ENCODE measurements at places on chromosomes 13 and 19.
A peak's percentile ranks its signal among the peaks of the same experiment; 100 is the strongest.

GRCh38 chr19:5125797-5126497, 157.0 kb downstream of the KDM4B start:
- DNase-seq, result no peak

DNA sequence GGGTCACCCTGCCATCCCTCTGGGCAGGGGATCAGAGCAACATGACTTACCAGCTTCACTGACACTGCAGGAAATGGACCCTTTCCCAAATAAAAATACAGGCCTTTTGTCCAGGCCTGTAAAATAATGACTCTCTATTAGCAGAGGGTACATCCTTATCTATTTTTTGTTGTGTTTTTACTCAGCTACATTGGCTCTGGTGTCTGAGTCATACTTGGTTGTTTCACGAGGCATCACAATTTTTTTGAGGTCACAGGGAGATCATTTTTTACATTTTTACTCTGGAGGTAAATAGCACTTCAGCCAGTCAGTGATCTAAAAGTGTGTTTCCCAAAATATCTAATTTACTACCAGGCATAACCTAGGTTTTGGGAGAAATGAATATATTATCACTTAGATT, 6.9 kb upstream of the HTR2A start:
- no peak for DNase-seq

DNA sequence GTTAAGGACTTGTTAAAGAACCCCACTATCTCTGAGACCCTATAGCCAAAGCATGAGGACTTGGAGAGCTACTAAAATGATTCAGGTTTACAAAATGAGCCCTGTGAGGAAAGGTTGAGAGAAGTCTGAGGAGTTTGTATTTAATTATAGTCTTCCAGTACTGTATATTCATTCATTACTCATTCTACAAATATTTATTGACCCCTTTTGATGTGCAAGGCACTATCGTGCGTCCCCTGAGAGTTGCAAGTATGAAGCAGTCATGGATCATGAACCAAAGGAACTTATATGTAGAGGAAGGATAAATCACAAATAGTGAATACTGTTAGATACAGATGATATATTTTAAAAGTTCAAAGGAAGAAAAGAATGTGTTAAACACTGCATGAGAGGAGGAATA, 84.4 kb downstream of the DNAJC15 start:
- DNase-seq, result no peak

DNA sequence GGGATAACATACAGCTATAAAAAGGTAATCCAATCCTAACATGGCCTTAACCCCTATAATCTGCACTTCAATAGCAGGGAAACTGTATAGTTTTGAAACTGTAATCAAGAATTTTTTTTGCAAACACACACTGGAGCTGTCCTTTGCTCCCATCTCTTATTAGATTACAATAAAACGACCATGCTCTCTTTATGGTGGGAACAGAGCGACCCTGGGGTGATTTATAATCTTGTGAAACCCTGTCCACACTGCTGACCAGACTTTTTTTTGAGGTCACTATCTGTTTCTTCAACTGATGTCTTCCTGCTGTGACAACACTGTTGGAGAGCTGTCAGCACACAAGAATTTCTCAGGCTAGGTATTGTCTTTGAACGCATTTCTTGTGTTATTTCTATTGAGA, 35.3 kb downstream of the DACH1 start:
- no peak for DNase-seq

- no peak for DNase-seq
These were observed 26.4 kb upstream of the DPP9 start for GRCh38 chr19:4749870-4750590.

GRCh38 chr19:9799162-9799561, 19.7 kb downstream of the FBXL12 start:
- no peak for DNase-seq

- DNase-seq, result no peak
These were observed 131.6 kb downstream of the COG6 start for GRCh38 chr13:39787086-39787487.

GRCh38 chr19:49677901-49678674, 1.0 kb downstream of the PRMT1 start:
- DNase-seq, result peak; percentile 85

DNA sequence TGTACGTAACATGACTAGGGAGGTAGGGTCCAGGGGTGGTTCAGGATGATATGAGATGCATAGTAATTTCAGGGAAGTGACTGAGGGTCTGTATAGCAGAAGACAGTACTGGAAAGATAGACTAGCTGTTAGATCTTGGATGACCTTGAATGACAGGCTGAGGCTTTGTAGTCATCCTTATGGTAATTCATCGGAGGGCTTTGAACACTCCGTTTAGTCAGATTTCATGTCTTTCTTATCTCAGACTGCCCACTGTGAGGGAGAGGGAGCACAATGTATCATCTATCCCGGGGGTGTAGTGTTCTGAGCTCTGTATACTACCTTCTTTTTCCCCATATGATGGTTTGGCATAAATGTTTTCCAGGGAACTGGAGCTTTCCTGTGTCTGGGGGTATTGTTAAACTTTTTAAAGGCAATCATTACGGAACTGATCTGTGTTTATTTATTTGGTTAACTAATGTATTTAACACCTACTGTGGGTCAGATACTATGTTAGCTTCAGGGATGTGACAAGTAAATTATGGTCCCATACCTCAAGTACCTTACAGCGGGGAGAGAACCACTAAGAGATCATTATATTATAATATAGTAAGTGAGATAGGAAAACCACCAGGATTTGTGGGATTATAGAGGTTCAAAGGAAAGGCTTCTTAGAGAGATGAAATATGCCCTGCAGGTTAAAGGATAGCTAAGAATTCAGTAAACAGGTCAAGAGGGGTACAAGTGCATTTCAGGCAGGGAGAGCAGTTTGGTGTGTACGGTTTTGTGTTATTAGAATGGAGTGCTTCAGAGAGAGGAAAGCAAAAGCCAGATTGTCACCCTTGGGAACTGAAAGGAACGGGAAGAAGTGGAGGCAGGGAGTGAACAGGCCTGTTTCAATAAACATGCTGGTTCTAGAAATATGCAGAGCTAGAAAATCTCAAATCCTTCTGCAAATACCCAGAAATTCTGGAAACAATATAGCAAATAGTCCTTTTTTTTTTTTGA, 164.8 kb upstream of the KL start:
- no peak for DNase-seq

- no peak for DNase-seq
These were observed 385.8 kb downstream of the ITGBL1 start for GRCh38 chr13:101838323-101838722.

DNA sequence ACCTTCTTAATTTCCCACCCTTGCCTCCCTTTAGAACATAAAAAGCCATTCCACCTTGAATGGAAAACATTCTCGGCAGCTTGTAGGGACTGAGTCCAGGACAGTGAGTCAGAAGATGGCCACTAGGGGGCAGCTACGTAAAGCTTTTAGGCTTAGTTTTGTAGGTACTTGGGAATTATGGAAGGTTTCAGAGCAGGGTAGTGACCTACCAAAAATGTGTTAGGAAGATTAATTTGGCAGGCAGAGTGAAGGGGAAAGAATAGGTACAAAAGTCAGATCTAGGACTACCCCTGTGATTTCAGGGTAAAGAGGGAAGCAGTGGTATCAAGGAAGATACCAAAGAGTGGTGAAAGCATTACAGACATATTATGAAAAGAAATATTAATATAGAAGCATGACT, 198.4 kb downstream of the NDFIP2 start:
- DNase-seq, result peak; percentile 7

GRCh38 chr19:29667387-29667783, 2.1 kb downstream of the PLEKHF1 start:
- no peak for DNase-seq

GRCh38 chr13:67224148-67224846, 5.8 kb downstream of the PCDH9 start:
- peak; percentile 47 for DNase-seq

GRCh38 chr13:112130418-112130817, 63.5 kb downstream of the SOX1 start:
- DNase-seq, result no peak

GRCh38 chr19:49022116-49022515, 2.0 kb downstream of the CGB3 start:
- no peak for DNase-seq

DNA sequence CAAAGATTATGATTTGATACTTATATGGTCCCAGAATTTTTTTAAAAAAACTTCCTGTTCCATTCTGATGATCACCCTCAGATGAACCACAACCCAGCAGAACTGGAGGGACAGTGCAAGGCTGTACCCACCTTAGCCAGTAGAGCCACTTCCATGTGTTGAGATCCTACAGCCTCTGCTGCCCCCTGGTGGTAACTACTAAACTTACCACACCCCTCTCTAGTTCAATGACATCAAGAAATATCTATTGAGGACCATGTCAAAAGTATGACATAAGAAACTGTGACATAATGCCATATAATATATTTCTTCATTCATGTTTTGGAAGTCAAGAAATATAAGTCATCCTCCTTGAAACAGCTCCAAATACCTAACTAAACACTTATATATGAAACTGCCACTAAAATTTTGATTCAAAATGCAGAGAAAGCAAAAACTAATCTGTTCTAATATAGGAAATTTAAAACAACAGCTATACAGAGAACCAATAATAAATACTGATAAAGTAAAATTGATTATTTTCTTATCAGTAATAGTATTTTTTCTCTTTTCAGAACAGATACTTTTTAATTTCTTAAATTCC, 412.6 kb downstream of the KCTD12 start:
- peak; percentile 73 for DNase-seq

DNA sequence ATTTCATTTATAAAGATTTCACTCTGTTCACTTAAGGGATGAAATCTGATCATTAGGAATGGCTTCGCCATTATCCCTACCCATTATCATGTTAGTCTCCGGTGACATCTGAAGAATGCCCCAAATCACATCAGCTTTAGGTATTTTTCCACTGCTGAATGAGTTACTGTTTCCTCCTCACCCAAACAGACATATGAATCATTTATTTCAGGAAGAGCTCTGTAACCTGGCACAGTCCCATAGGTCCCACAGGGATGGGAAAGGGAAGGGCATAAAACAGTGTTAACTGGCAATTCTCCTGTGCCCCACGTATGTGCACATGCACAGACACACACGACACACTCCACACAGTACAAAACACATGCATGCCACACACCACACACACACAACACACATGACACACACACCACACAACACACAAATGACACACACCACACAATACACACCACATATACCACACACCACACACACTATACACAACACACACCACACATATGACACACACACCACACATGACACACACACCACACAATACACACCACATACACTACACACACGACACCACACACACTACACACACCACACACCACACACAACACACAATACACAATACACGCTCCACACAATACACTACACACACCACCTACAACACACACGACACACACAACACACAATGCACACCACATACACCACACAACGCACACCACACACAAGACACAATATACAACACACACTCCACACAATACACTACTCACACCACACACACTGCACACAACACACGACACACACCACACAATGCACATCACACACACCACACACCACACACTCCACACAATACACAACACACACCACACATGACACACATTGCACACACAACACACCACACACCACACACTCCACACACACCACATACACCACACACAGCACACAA, 15.4 kb downstream of the TMEM255B start:
- no peak for DNase-seq

- no peak for DNase-seq
These were observed 1171.3 kb downstream of the EFNB2 start for GRCh38 chr13:105364191-105364590.

DNA sequence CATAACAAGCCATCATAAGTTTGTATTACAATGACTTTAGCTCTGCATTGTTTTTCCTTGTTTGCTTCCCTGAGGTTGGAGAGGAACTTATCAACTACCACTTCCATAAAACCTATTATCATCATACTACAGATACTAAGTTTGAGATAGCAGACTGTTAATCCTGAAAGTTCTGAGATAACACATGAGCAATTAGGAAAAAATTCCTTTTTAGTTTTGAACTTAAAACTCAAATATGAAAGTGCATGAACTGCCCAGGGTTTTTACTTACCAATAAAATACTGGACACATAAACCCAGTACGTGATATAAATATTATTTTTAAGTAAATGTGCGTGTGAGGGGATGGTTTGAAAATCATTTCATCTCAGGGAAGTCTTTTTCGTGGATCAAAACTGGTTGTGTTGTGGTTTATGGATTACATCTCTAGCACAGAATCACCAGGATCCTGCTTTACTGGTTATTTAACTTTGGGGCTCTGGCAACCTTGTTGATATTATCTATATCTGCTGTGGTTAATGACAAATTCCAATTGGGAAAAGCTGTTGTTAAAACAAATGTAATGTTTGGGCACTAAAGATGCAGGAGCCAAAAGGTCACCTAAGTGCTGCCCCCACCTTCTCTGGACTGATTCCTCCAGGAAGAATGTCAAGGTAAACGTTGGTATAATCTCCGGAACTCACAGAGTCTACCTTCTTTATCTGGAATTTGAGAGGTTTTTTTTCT, 12.4 kb downstream of the CDX2 start:
- no peak for DNase-seq

DNA sequence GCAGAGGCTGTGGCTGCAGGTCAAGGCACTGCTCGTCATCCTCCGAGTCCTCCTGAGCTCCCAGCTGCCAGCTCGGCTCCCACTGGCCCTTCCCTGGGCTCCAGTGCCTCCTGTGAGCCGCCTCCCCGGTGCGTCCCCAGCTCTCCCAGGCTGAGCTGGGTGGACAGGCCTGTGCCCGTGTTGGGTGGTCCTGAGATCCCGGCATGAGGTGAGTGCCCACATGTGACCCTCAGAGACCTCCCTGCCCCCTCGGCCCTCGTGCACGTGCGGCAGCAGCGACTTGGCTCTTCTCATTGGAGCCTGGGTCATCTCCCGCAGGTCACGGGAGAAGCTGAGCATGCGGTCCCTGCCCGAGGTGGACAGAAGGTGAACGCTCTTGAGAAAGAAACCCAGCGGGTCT, 15.4 kb downstream of the ADAT3 start:
- no peak for DNase-seq

DNA sequence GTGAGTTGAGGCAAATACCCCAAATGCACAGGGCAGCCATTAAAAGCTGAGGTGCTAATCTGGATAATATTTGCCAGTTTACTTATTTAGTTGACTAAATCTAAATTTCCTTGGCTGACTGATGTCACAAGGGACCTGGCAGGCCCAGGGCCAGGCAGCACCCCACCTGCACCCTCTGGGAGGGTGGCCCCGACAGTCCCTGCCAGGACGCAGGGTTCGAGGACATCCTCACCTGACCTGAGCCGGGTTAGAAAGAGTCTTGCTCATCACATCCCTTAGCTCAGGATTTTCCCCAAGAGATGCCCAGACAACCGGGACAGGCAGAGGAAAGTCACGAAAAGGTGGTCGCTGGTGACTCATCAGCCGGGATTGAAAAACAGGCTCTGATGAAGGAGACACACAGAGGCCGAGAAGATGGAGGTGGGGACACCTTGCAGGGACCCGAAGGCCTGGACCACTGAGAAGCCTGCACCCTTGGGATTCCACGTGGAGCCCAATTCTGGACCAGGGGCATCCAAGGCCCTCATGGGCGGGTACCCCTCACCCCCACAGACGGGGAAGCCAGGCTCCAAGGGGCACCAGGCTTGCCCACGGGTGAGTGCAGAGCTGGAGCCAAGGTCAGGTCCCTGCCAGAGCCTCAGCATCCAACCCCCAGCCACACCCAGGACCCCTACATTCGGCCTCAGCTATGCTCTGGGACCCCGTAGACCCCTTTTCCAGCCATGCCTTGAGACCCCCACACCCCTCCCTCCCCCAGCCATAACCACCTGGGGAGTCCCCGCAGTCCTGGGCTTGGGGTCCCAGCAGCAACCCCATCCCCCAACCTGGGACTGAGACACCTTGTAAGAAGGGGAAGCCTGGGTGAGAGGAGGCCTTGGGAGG, 103.2 kb downstream of the SOX1 start:
- DNase-seq, result no peak

Data from CD4-positive, alpha-beta T cell treated with Interleukin-12 subunit alpha and Interleukin-12 subunit beta, for 1 hour (primary cell).